PC-3 (cell line): ENCODE measurements at places on chromosomes 1 and 21.
A peak's percentile ranks its signal among the peaks of the same experiment; 100 is the strongest.

GRCh38 chr1:74641161-74641560 lies 32.4 kb downstream of the ERICH3 start:
- no peak for DNase-seq

DNA sequence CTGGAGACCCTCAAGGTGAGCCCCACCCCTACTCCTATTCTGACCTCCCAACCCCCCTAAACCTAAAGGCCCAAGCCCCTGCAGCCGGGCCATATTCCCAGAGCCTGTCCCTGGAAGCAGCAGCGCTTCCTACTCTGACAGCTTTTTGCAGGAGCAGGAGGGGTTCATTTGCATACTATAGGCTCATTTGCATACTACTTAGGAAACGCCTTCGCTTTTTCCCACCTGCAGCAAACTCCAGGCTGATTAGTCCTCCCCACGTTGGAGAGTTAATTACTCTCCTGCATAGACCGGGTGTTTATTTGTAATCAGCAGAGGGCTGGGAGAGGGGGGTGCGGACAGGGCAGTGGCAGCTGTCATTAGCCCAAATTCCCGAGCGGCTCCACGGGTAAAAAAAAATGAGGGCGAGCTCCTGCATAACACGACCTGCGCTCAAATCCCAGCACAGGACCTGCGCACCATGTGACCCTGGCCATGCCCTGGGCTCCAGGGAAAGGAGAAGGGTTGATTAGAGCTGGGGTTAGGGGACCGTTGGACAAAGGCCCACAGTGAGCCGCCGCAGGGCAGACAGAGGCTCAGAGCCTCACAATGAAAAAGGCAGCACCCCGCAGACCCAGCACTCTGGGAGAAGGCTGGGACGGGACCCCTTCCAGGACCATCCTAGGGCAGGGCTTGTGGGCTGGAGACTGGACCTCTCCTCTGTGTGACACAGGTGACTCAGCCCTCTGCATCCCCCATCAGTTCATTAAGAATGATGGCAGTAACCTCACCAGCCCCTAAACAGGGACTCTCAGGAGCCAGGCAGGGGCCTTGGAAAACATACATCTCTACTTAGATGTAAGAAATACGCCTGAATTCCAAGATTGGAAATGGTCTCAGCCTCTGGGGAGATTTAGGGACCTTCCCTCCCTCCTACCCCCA lies 9.9 kb upstream of the C1QA start:
- no peak for DNase-seq

- DNase-seq = no peak
Measured at GRCh38 chr1:36773827-36774541, 260.3 kb downstream of the GRIK3 start.

- DNase-seq = peak; percentile 62
Measured at GRCh38 chr21:37787456-37787855, 128.8 kb downstream of the KCNJ6 start.

- DNase-seq = no peak
Measured at GRCh38 chr1:211739671-211740411, 64.4 kb upstream of the NEK2 start.

DNA sequence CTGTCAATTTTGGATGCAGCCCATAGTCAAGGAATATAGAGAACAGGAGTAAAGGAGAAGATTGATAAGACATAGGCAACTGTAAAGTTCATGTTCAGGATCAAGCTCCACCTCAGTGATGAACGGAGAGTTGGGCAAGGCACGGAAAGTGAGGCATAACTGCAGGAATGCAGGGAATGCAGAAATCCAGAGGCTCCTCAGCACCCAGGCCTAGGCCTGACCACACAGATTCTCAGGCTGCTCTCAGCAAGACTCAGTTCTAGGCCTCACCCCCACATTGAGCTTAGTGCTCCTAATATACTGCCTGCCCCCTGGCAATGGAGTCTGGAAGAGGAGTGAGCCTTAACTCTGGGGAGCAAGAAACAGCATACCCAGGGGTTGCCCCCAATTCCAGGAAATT lies 36.3 kb upstream of the S1PR1 start:
- peak; percentile 57 for DNase-seq

- peak; percentile 72 for DNase-seq
Measured at GRCh38 chr1:92749024-92749634, 35.8 kb downstream of the EVI5 start.

DNA sequence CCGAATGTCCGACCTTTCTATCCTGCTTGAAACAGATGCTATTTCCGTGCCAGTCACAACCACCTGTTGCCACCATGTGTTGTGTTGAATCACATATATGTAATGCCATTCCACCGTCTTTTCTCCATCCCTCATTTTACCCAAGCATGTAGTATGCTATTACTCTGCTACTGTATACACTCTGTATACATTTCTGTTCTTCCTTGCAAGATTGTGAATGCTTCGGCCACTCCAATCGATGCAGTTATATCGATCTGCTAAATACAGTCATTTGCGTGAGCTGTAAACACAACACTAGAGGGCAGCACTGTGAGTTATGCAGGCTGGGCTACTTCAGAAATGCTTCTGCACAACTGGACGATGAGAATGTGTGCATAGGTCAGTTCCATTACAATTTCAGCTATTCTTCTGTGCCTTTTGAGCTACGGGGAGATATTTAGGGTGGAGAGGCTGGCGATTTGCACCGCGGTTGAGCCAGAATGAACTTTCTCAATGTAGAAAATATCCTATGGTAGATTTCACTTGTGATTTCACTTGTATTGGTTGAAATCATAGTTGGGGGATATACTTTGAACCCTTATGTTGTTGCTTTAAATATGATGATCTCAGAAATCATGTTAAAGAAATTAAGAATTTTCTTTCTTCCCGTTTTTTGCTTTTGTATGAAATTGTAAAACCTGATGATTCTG lies 289.8 kb downstream of the NTNG1 start:
- peak; percentile 75 for DNase-seq
